Left ventricle myocardium inferior (tissue), 1 donor: ENCODE measurements at places on chromosomes 3 and 15. TPM values are rescaled to one million over a fixed set of nuclear protein-coding genes. Genes with fewer than 3 reads are reported as not detected.

The NEDD4 gene
- total RNA-seq, result 8.1 TPM

The SV2B gene
- total RNA-seq, result 2.8 TPM

The OSTN gene
- 0.36 TPM for total RNA-seq

The LDHAL6B gene
- not detected for total RNA-seq

The NDUFB5 gene
- total RNA-seq, result 365 TPM

The ZNF710 gene
- total RNA-seq, result 5.5 TPM

The XCR1 gene
- total RNA-seq, result not detected

The PDCD10 gene
- 35.1 TPM for total RNA-seq

DNA sequence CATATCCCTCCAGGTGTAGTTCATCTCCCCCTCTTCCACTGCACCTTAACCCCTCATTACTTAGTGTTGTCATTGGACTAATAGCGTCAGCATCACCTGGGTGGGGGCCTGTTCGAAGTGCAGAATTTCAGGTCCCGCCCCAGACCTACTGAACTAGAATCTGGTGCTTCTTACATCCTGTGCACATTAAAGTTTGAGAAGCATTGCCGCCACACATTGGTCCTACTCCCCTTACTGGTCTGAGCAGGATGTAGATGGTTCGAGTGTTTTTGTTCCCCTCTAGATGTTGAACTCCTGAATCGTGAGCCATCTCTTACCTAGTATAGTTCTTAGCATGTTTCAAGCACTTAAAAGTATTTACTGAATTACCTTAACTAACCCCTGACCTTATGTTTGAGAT is 13.2 kb downstream of the KLHL18 start:
- H3K27me3 ChIP-seq, result no peaks in the 10 kb centered on the region
- H3K27ac ChIP-seq, result no peak overlapping the region
- no peak overlapping the region for H3K4me3 ChIP-seq
- H3K4me1 ChIP-seq, result peaks cover 47% of the 10 kb centered on the region
- DNase-seq, result no peak

DNA sequence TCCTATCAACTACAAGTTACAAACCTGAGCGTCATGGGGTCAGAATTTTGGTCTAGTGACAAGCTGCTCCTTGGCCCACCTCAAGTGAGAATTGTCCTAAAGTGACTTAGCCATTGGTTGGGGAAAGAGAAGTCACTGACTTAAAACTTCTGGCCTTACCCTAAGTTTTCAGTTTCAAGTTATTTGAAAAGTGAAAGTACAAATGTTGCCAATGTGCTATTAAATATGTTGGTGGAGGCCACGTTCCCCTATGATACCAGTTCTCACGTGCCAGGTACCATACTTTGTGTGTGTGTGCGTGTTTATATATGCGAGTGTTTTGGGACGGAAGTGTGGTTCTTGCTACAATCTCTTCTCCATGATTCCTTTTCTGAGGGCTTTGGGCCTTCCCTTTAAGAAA is 22.6 kb upstream of the RASGRP1 start:
- H3K4me3 ChIP-seq, result no peak overlapping the region
- no peaks in the 10 kb centered on the region for H3K36me3 ChIP-seq
- H3K27ac ChIP-seq, result no peak overlapping the region
- no peak for DNase-seq
- H3K4me1 ChIP-seq, result no peaks in the 10 kb centered on the region

DNA sequence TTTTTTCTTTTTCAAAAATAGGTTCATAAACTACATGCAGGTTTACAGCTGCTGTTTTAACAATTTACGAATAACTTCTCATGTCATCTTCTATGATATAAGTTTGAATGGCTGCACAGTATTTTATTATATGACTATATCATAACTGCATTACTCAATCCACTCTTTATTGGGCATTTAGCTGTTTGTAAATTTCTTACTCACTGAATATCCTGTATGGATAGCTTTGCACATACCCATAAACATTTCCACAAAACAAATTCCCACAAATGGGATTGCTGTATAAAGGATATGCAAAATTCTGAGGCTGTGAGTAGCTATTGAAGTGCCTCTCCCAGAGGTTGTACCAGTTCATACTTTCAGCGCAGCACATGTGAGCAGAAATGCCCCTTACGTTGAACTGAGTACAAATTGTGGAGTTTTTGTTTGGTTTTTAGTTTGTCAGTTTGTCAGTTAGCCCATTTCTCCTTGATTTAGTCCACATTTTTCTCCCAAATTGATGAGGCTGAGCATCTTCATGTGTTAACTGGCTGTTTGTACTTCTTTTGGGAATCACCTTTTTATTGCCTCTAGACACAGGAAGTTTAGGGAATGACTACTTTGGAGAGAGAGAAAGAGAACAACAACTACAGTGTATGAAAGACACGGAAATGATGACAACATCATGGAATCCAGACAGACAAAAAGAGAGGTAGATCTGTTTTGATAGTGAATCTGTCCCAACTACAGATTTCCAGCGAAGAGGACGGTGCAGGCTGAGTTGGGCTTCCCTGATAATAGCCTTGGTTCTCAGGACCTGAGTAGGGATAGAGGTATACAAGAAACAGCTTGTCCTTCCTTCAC is 24.8 kb downstream of the TTC23 start:
- no peaks in the 10 kb centered on the region for H3K27me3 ChIP-seq
- H3K4me1 ChIP-seq, result no peaks in the 10 kb centered on the region
- peaks cover 87% of the 10 kb centered on the region for H3K36me3 ChIP-seq
- no peak for DNase-seq

DNA sequence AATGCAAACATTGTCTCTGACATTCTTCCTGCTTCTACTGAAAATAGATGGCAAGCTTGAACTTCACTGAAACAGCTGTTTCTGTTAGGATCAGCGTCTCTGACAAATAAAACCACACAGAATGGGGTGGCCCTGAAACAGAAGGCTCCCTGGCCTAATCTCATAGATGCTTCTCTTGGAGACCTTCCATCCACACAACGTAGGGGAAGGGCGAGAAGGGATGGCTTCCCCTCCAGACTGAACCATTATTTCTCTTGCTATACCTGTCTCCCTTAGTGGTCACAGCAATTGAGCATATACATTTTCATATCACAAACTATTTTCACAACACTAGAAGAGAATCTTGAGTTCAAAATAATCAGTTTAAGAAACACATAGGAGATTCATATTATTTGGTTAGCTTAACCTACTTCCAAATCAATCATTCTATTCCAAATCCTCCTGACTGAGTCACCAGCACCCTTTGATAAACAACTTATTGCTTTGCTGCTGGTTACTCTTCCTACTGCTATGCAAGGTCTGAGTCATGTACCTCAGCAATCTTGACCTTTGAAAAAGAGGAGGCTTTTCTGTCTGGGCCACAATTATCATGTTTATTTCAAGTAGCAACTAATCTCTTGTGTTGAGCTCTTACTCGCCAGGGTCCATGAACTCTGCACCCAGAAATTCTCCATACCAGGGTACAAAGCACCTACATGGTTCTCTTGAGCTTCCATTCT is 45.5 kb downstream of the CBLB start:
- peaks cover 14% of the 10 kb centered on the region for H3K36me3 ChIP-seq
- peak overlapping the region; percentile 86 for H3K27ac ChIP-seq
- no peaks in the 10 kb centered on the region for H3K27me3 ChIP-seq
- H3K4me3 ChIP-seq, result no peak overlapping the region
- peaks cover 86% of the 10 kb centered on the region for H3K4me1 ChIP-seq

- no peak overlapping the region for H3K27ac ChIP-seq
- no peak overlapping the region for H3K4me3 ChIP-seq
- no peaks in the 10 kb centered on the region for H3K4me1 ChIP-seq
- no peaks in the 10 kb centered on the region for H3K27me3 ChIP-seq
Observed at GRCh38 chr3:135706758-135707375, 258.7 kb upstream of the PPP2R3A start.

DNA sequence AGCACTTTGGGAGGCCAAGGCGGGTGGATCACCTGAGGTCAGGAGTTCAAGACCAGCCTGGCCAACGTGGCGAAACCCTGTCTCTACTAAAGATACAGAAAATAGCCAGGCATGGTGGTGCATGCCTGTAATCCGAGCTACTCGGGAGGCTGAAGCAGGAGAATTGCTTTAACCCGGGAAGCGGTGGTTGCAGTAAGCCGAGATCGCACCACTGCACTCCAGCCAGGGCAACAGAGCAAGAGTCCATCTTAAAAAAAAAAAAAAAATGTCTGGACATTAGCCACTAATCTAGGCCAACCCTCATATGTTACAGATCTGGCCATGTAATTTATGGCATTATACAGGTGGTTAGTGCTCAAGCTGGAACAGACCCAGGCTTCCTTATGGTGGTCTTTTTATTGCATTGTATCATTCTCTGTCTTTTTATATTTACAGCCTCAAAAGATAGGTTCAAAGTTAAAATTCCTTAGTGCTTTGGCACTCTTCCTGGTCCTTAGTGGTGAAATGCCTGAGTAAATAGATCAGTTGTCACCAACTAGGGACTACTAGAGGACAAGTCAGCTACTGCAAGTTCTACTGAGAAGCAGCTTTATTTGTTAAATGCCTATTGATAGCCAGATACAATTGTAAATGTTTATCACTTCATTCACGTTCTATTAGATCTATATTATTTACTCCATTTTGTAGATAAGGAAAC is 16.0 kb downstream of the STARD9 start:
- H3K27ac ChIP-seq, result peak overlapping the region; percentile 81
- H3K4me1 ChIP-seq, result peaks cover 71% of the 10 kb centered on the region
- no peak for DNase-seq
- no peak overlapping the region for H3K4me3 ChIP-seq
- H3K27me3 ChIP-seq, result no peaks in the 10 kb centered on the region

- no peak overlapping the region for H3K4me3 ChIP-seq
- H3K27me3 ChIP-seq, result no peaks in the 10 kb centered on the region
- H3K36me3 ChIP-seq, result peaks cover 58% of the 10 kb centered on the region
Observed at GRCh38 chr3:48711727-48712126, 5.3 kb downstream of the IP6K2 start.

GRCh38 chr3:133799794-133800585 is 5.6 kb upstream of the SRPRB start:
- H3K4me1 ChIP-seq, result peaks cover under 1% of the 10 kb centered on the region
- no peak for DNase-seq
- H3K36me3 ChIP-seq, result no peaks in the 10 kb centered on the region
- H3K27ac ChIP-seq, result no peak overlapping the region

DNA sequence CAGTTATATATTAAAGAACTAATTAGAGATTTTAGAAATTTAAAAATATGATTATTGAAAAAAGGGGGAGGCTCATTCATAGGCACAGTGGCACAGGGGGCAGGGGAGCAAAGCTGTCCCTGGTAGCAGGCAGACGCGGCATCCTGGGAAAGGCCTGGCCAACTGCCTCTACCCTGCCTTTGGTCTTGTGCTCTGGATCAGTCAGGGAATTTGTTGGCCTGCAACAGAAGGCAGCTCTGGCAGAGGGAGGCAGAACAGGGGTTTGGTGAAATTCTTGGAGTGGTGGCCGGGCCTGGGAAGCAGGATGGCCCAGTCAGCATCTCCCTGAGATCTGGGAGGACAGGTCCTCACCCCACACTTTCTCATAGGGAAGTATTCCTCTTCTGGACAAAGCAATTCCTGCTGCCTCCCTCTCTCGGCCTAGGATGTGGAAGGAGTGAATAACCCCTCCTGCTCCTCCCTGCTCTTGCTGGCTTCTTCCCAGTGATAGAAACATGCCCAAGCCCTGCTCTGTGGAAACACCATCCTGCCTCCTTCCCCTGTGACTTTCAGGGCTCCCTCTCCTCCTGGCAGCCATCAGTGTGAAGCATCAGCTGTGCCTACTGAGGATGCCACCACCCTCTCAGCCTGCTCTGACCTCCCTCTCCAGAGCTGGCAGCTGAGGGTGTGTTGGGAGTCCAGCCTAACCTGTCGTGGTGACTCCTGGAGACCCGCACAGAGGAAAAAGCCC is 26.9 kb downstream of the PRR20G start:
- no peaks in the 10 kb centered on the region for H3K36me3 ChIP-seq
- H3K27me3 ChIP-seq, result peaks cover 54% of the 10 kb centered on the region
- no peaks in the 10 kb centered on the region for H3K4me1 ChIP-seq
- no peak overlapping the region for H3K4me3 ChIP-seq
- H3K27ac ChIP-seq, result no peak overlapping the region

- H3K4me3 ChIP-seq, result peak overlapping the region; percentile 46
- H3K27me3 ChIP-seq, result no peaks in the 10 kb centered on the region
- H3K4me1 ChIP-seq, result peaks cover 87% of the 10 kb centered on the region
Observed at GRCh38 chr3:42025370-42026138, 63.7 kb upstream of the ULK4 start.

- H3K27ac ChIP-seq, result no peak overlapping the region
- DNase-seq, result no peak
- no peaks in the 10 kb centered on the region for H3K27me3 ChIP-seq
- H3K36me3 ChIP-seq, result no peaks in the 10 kb centered on the region
Observed at GRCh38 chr15:94701281-94701985, 470.1 kb downstream of the MCTP2 start.

GRCh38 chr3:13189639-13190377 is 116.6 kb upstream of the IQSEC1 start:
- H3K27me3 ChIP-seq, result peaks cover 26% of the 10 kb centered on the region
- H3K4me1 ChIP-seq, result peaks cover 25% of the 10 kb centered on the region
- DNase-seq, result no peak
- no peak overlapping the region for H3K4me3 ChIP-seq
- no peak overlapping the region for H3K27ac ChIP-seq

GRCh38 chr3:116417151-116417550 is 28.1 kb downstream of the LSAMP start:
- H3K4me3 ChIP-seq, result no peak overlapping the region
- no peaks in the 10 kb centered on the region for H3K4me1 ChIP-seq
- H3K27me3 ChIP-seq, result no peaks in the 10 kb centered on the region
- no peak overlapping the region for H3K27ac ChIP-seq
- no peak for DNase-seq

DNA sequence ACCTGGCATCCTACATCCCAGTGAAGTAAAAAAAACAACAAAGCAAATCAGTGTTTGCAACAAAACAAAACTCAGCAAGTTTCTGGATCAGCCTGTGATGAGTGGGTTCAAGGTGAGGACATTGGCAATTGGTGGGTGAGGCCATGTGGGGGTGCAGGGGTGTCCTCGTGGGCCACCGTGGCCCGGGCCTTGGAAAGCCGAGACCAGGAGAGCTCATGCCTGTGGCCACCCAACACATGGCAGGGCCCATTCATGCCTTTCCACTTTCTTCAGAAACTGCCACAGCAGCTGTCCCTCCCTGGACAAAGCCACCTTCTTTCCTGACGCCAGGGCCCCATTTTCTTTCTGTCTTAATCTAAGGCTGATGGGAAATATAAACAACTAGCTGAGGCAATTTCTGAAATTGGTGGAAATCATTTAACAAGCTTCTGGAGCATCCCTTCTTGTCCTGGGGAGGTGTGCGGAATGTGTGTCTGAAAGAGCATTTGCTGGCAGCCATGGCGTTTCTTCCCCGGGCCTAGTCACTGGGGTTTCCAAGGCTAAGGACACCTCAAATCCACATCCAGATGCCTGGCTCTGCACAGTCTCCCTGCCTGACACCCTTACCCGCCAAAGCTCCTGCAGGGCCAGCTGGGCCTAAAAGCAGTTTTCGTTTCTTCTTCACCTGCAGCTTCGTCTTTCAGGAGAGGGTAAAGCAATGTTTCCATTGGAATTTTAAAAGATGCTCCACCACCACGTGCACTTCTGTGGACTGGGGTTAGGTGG is 34.1 kb upstream of the SFMBT1 start:
- H3K4me3 ChIP-seq, result no peak overlapping the region
- no peaks in the 10 kb centered on the region for H3K36me3 ChIP-seq
- DNase-seq, result no peak
- peaks cover 20% of the 10 kb centered on the region for H3K4me1 ChIP-seq
- H3K27me3 ChIP-seq, result no peaks in the 10 kb centered on the region

- no peak overlapping the region for H3K4me3 ChIP-seq
- H3K36me3 ChIP-seq, result peaks cover 7% of the 10 kb centered on the region
- H3K27me3 ChIP-seq, result no peaks in the 10 kb centered on the region
- peak overlapping the region; percentile 90 for H3K27ac ChIP-seq
Observed at GRCh38 chr3:45545476-45545875, 49.1 kb upstream of the LIMD1 start.
